GM03348 (cell line): ENCODE measurements at places on chromosomes 4 and X.

DNA sequence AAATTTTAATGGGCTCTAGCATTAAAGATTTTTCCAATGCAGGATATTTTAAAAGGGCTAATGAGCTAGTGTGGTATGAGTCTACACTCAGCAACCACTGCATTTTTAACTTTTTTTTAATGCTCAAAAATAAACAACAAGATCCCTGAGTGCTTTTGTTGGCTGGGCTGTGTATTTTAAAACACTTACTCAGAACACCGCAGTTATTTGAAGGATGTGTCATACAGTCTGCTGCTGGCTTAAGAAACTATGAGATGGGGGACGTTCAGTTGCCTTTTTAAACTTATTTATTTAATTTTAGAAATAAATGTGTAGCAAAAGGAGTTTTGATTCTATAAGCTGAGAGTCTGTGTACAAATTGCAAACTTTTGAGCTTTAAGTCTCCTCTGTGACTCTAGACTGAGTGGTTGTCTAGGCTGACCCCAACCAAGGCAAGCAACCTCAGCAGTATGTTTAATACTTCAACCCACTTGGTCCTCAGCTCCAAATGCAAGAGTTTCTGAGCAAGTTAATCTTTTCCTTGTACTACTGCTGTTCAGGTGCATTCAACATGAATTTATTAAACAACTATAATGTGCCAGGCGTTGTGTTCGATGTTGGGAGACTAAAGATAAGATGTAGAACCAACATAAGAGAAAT, 278.6 kb upstream of the DIPK2B start:
- peak; percentile 37 for DNase-seq

GRCh38 chr4:85420831-85421230, 54.1 kb upstream of the ARHGAP24 start:
- no peak for DNase-seq

DNA sequence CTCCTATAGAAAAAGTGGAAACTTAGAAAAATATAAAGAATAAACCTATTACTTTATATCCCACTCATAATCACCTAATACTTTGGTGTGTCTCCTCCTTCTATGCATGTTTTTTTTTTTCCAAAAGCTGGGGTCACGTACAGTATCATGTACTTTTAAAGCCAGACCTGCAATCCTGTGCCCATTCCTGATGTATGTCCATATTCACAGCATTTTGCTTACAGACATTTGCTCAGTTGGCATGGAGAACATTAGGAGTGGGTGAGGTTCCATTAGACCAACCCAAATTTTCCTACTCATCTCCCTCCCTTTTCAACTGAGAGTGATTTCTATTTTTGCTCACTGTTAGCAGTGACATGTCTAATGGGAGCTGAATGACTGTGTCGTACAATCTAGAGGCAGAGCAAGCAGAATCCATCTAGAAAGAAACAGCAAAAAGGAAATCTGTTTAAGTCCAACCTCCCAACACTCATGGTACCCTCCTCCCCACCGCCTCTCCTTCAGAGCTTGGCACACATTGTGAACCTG, 195.6 kb upstream of the KLF3 start:
- DNase-seq = no peak

GRCh38 chrX:68690936-68691501, 43.6 kb downstream of the STARD8 start:
- no peak for DNase-seq

DNA sequence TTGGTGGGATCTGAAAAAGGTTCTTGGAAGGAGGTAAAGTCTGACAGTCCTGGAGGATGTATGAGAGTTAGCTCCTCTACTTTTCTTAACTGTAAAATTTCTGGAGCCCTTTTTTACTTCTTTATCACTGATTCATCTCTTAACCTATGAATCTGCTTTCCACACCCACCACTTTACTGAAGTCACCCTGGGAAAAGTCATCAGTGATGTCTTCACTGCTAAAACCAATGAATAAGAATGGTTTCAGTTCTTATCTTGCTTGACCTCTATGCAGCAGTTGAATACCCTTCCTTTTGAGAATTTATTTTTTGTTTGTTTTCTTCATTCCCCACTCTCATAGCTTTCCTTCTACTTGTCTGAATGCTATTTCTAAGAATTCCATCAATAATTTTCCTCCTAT, 80.0 kb downstream of the AREG start:
- DNase-seq = no peak

DNA sequence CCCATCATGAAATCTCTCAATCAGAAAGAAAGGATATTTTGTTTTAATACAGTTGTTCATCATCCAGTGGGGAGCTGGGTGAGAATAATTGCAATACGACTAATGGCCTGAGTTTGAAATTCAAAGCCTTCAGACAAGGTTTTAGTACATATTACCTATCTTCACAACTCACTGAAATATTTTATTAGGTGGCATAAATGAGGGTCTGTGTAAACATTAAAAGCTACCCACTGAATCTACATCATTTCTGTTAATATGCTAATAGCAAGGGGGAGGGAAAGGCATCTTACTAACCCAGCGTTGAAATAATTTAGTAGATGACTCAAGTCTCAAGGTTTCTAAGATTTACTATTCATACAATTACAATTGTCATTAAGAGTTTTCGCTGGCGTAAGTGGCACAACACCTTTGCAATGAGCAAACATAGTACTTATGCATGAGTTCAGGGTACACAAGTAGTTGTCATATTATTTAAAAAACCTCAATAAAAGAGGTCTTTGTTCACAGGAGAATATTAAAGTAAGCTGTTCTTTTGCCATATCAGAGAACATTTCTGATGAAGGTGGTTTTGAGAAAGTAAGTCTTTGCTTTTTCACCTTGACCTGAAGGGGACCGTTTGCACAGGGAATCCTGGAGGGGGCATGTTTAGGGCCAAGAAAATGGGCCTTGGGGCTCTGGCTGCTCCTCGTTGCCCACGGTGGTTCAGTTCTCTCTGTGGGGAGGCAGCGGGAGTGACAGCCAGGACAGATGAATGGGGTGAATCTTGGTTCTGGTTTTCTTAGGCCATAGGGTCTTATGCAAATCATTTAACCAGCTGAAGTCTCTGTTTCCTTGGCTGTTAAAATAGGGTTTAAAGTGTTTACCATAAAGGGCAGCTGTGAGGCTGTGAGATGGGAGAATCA, 4.5 kb upstream of the RHOH start:
- no peak for DNase-seq

GRCh38 chr4:2900741-2901140, 57.1 kb downstream of the ADD1 start:
- no peak for DNase-seq

GRCh38 chr4:176794651-176795050, 1.9 kb upstream of the VEGFC start:
- no peak for DNase-seq

GRCh38 chrX:138771047-138771446, 59.5 kb upstream of the FGF13 start:
- DNase-seq = no peak

DNA sequence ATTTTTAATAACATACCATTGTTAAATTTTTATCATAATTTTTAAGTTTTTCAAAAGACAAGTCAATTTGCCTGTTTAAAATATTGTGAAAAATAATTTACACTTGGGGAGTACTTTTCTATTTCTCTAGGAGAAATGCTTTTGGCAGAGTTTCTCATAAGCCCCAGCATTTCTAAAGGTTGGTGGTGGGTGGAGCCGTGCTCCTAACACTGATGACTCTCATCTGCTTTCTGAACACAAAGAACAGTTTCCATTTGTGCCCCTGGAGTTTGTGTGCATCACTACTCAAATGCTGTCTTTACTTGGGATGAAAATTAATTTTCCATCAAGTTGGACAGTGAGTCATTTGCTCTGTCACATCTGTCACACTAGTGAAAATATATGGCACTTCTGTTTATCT, 57.6 kb downstream of the TNIP2 start:
- DNase-seq = no peak

DNA sequence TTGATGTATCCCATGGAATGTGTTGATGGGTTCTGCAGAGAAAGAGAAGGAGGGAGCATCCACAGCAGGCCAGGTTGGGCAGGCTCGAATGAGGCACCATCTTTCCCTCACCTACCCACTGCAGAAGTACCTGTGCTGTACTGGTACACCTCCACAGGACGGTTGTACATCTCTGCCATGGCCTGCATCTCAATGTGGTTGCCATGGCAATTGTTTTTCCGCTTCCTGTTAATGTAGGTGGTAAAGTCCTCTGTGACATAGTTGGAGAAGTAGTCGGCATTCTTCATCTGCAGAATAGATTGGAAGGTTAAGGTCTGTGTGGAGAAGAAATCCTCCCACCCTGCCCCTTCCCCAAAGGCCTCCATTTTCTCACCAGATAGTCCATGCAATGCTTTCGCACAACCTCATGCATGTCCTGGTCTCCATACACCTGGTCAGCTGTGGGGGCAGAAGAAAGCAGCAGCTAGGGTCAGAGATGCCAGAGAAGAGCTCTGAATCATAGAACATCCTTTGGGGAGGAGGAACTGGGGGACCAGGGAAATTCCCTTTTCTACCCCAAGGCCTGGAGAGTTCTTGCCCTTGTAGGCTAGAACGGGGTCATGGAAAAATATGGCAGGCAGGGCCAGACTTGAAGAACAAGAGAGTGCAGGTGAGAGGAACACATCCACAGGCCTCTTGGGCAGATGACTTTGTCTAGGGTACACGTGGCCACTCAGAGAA, 15.9 kb upstream of the PIM2 start:
- DNase-seq = no peak

DNA sequence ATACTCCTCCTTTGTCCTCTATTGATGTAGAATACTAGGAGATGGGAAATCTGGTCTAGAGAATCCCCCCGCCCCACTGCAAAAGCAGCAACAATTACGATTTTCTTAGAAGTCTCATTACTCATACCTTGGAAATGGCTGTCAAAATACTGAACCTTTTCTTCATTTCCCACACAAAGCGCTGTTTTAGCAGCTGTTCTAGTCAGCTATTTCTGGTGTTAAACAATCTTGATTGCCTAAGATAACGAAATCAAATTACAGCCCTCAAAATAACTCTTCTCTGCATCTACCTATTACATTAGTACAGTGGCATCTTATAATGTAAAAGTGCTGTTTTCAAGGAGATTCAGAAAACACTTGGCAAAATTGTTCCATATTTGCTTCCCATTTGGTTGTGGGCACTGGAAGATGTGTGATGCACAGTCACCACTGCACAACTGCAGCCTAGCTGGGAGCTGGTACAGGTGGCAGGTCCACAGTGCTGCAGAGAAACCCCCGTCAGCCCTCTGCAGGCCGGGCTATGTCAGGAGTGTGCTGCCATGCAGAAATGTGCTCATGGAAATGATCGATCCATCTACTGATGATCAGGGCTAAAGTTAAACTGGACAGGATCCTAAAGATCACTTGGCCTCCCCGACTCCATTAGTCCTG, 50.4 kb downstream of the TBC1D9 start:
- no peak for DNase-seq

- no peak for DNase-seq
Observed at GRCh38 chr4:130486841-130487240, 1390.9 kb downstream of the C4orf33 start.

DNA sequence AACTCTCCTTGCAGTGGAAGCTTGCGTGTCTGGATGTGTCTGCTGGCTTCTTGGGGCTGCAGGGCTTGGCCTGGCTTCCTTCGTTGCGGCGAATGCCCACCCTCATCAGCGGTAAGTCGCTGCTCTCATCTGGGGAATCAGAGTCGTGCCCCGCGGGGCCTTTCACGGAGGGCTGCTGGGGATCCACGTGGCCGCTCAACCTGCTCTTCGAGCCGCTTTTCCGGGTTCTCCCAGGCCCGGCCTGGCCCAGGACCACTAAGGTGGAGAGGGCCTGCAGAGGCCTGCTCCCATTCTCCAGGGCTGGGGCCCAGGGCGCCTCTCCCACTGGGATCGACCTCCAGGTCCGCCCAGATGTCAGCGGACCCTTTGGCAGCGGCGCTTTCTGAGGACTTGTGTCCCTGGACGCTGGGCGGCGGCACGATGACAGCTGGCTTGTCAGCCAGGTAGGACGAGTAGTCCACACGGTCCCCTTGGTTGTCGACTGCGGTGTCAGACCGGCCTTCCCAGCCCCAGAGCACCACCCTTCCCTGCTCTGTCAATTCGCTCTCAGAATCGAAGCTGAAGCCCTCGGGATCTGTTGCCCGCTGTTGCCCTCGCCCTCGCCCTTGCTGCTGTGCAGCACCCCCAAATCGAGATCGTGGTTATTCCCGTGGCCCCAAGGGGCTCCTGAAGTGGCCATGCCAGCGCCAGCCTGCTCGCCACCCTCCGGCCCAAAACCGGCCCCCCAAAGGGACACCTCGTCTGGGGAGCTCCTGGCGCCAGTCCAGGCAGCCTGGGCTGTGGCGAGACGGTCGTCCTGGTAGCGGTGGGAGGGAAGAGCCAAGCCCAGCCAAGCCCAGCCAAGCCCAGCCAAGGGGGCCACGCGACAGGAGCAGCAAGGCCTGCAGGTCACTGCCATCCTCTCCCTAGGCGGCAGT, 37.8 kb upstream of the NHSL2 start:
- no peak for DNase-seq

DNA sequence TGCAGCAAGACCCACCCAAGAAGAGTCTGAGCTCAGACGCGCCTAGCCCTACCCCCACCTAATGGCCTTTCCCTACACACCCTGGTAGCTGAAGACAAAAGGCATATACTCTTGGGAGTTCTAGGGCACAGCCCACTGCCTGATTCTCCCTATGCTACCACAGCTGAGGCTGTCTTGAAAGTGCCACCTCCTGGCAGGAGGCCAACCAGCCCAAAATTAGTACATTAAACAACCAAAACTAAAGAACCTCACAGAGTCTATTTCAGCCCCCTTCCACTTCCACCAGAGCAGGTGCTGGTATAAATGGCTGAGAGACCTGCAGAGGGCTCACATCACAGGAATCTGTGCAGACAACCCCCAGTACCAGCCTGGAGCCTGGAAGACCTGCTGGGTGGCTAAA, 119.1 kb downstream of the HMGN5 start:
- no peak for DNase-seq

DNA sequence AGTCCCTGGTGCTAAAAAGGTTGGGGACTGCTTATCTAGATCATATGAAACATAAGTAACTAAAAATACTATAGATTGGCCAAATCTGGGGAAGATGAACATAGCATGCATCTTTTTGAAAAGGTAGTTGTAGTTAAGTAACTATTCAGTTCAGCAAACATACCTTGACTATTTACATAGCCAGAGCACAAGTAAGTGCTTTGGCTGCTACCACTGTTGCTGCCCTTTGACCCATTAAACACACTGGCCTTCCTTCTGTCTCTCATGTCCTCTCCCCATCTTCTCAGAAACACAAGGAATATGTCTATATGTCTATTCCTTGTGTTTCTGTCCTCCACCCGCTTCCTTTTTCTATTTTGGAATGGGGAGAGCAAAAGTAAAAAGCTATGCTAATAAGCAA, 87.9 kb upstream of the SPRY1 start:
- no peak for DNase-seq

GRCh38 chrX:97308171-97308570, 424.5 kb downstream of the RPA4 start:
- DNase-seq = peak; percentile 7

GRCh38 chr4:95186666-95187065, 362.1 kb downstream of the UNC5C start:
- no peak for DNase-seq

DNA sequence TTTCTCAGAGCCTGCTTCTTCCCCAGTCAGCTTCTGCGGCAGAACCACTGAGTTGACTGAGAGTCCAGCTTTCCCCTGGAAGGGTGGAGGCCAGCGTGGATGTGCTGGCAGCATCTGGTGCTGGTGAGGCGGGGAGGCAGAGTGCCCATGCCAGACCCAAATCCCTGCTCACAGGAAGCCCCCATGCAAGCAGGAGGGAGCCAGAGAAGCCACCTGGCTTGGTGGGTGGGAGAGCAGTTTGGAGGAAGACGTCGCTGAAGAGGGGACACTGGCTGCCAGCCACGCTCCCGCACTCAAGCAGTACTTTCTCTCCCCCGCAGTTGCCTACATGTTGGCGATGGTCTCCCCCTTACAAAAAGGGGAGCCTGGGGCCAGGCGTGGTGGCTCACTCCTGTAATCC, 6.0 kb downstream of the PDZD4 start:
- no peak for DNase-seq

- DNase-seq = no peak
Observed at GRCh38 chrX:633985-634958, 3.7 kb downstream of the SHOX start.
